ENCODE measurements at places on chromosomes 3 and 15.

GRCh38 chr15:96948981-96949380 is 618.5 kb downstream of the NR2F2 start:
- DNase-seq, result no peak

DNA sequence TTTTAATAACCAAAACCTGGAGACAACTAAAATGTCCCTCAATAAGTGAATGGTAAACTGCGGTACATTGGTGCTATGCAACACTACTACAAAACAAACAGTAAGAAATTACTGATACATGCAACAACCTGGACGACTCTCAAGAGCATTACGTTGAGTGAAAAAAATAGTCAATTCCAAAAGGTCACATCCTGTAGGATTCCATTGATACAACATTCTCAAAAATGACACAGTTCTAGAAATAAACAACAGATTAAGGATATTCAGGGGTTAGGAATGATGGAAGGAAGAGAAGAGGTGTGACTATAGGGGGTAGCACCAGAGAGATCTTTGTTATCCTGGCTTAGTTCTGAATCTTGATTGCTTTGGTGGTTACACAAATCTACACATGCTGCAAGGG is 72.2 kb downstream of the ZNF148 start:
- no peak for DNase-seq

GRCh38 chr15:31279221-31280045 is 47.2 kb upstream of the KLF13 start:
- no peak for DNase-seq

DNA sequence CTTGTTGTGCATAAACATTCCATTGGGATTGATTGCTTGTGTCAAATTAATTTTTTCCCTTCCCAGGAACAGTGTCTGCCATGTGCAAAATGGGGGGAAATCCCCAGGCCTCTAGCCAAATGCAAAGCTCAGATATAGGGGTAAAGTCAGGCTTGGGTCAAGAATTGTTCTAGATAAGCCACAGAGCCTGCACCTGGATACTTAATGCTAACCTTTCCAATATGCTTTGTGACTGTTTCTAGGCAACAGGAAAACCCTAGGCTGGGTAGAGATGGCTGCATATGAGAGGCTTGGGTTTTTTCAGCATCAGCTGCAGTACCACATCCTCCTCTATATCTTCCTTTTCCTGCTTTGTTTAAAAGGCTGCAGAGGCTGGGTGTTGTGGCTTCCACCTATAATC is 61.9 kb upstream of the ROPN1 start:
- DNase-seq, result no peak

GRCh38 chr3:15117011-15117410 is 18.1 kb upstream of the RBSN start:
- DNase-seq, result no peak

DNA sequence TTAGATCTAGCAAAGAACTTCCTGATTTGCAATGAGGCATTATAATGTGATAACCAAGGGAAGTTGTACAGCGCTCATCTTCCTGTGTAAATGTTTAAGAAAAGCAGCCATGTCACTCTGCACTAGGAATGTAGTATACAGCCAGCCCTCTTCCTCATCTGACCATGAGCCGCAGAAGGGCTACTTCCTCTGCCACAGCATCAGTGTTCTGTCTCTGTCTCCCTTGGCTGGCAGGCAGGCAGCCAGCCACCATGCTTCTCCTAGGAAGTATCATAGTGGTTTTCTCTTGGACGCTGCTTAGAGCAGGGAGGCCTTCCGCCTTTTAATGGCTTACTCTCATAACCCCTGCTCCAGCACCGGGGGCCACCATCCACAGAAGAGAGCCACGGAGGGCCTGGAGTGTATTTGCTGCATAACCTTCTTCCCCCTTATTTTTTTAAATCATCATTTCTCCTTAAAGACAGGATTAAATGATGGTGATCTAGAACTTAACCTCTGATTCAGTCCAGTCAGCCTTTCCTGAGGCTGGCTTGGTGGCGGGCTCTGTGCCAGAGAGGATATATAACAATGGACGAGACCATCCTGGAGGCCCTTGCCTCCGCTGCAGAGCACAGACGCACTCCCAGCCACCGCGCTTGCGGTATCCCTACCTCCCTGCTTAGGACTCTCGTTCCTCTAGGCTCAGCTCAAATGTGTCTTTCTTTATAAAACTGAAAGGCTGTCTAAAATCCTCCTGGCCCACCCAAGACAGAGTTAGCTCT is 57.3 kb upstream of the PLXNA1 start:
- DNase-seq, result no peak

DNA sequence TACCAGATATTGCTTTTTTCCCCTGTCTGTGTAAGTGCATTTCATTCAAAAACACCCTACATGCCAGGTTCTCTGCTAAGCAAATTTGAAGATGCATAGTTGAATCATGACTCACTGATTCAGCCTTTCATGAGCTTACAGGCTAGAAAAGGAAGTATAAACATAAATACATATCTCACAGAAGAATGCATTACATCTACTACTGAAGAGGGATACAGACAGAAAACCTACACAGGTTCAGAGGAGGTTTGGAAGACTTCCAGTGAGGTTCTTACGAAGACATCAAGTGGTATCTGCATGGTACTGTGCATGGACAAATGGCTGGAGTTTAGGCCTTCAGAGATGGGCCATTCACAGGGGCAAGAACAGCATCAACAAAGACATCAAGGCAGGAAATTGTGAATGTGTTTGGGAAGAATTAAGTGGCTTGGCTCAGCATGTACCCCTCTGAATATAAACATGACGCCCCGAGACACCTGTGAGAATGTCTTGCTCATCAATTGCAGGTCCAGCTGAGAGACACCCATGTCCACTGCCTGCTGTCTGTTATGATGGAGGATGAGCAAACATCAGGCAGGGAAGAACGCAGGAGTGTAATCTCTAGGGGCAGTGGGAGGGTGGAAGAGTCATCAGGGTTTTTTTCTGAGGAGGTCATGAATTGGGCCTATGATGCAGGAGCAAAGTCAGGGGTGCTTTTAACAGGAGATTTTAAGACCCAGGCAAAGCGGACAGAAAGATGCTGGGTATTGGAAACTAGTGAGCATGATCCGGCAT is 105.1 kb upstream of the GALNT15 start:
- no peak for DNase-seq

DNA sequence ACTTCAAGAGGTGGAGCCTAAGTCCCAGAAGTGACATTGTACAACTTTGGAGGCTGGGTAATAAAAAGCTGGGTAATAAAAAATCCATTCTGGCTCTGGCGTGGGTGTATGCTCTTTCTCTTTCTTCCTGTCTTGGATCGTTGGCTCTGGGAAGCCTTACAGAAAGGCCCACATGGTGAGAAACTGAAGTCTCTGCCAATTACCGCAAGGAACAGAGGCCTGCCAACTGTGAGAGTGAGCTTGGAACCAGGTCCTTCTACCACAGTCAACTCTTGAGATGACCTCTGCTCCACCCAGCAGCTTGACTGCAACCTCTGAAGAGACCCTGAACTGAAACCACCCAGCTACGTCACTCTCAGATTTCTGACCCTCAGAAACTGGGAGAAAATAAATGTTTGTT is 51.0 kb downstream of the NR2F2 start:
- DNase-seq, result no peak

GRCh38 chr15:60396958-60397771 is 621 bp downstream of the ANXA2 start:
- DNase-seq, result no peak

- no peak for DNase-seq
Measured at GRCh38 chr15:58443308-58443707, 11.5 kb downstream of the LIPC start.

GRCh38 chr15:95346721-95347475 is 983.6 kb upstream of the NR2F2 start:
- no peak for DNase-seq

- no peak for DNase-seq
Measured at GRCh38 chr3:67916353-67916752, 261.9 kb upstream of the SUCLG2 start.

- no peak for DNase-seq
Measured at GRCh38 chr3:127547761-127548605, 42.5 kb downstream of the TPRA1 start.

DNA sequence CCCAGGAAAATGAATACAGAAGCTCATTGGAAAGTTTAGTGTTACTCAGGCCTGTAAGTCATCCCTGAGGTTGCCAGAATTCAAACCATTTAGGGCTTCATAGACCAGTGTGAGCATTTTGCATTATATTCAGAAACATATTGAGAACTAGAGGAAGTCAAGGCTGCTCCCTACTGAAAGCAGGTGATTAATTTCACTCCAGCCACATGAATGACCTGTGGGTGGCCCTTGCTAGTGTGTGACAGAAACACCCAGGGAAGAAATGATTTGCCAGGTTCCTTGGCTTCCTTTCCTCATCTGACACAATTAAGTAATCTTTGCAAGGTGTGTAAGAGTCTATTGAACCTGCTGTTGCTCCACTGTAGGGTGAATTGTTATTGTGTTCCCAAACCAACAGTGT is 61.8 kb downstream of the GAP43 start:
- DNase-seq, result no peak

- DNase-seq, result no peak
Measured at GRCh38 chr3:182406786-182407185, 386.5 kb upstream of the ATP11B start.

Measured in epithelial cell of prostate (primary cell).